ENCODE measurements at places on chromosomes 12 and 14.

DNA sequence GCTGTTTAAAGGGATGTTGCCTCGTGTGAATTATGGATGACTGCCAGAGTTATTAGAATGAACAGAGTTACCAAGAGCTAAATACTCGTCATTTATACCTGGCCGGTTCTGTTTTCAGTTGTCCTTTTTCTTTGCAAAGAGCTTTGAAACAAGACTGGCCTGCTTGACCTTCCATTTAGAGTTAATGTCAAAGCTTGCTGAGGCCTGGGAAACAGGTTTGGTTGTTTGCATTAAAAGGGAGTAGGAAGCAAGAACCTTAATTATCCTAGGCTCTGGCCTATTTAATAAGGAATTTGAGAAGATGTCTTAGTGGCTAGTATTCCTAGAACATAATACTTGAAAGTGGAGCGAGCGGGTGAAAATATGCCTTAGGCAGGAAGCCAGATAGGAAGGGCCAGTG lies 233.3 kb downstream of the CACNA1C start:
- no peaks in the 10 kb centered on the region for H3K36me3 ChIP-seq
- H3K4me1 ChIP-seq = no peaks in the 10 kb centered on the region
- peaks cover 48% of the 10 kb centered on the region for H3K27me3 ChIP-seq
- DNase-seq = no peak
- no peak overlapping the region for H3K4me3 ChIP-seq

GRCh38 chr12:109738878-109739665 lies 25.4 kb downstream of the FAM222A start:
- no peak overlapping the region for H3K4me3 ChIP-seq
- H3K27ac ChIP-seq = no peak overlapping the region
- no peaks in the 10 kb centered on the region for H3K4me1 ChIP-seq
- H3K36me3 ChIP-seq = no peaks in the 10 kb centered on the region
- peaks cover 51% of the 10 kb centered on the region for H3K27me3 ChIP-seq
- DNase-seq = peak; percentile 5

GRCh38 chr14:91875525-91876286 lies 8.4 kb upstream of the TC2N start:
- no peak overlapping the region for H3K4me3 ChIP-seq
- no peaks in the 10 kb centered on the region for H3K27me3 ChIP-seq
- H3K27ac ChIP-seq = peak overlapping the region; percentile 96
- no peak for DNase-seq
- peaks cover 3% of the 10 kb centered on the region for H3K36me3 ChIP-seq

GRCh38 chr12:121365416-121366062 lies 13.3 kb upstream of the ANAPC5 start:
- DNase-seq = no peak
- H3K27me3 ChIP-seq = peaks cover 42% of the 10 kb centered on the region
- H3K4me1 ChIP-seq = peaks cover 6% of the 10 kb centered on the region
- H3K4me3 ChIP-seq = no peak overlapping the region
- H3K36me3 ChIP-seq = no peaks in the 10 kb centered on the region

DNA sequence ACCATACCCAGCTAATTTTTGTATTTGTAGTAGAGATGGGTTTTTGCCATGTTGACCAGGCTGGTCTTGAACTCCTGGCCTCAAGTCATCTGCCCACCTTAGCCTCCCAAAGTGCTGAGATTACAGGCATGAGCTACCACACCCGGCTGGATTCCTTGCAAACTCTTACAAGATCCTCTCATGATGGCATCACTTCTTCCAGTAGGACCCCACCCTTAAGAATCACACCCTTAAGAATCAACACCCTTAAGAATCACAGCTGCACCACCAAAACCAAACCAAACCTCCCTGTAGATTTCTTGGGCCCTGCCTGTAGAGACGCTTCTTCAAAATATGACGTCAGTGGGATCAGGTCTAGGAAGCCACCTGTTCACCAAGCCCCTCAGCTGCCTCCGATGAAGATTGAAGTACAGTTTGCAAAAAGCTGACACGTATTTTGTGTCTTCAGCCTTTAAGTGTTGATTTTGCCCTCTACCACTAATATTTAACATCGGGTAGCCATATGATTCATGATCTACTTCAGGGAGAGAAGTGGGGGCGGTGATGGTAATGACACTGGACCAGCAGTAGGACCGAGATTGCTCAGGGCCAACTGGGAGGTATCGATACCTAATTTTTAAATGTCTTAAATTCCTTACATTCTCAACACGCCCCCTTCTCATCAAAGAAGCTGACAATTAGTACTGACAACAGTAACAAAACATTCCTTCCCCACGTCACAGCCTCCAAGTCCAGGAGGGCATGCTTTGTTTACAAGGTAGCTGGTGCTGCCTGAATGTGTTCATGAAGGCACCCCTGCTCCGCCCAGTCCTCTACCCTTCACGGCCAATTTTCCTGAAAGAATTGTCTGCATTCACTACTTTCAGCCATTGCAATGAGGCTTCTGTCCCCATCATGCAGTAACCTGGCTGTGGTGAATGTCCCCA lies 57.2 kb downstream of the ESRRB start:
- no peaks in the 10 kb centered on the region for H3K4me1 ChIP-seq
- H3K4me3 ChIP-seq = no peak overlapping the region
- H3K36me3 ChIP-seq = no peaks in the 10 kb centered on the region
- no peak overlapping the region for H3K27ac ChIP-seq
- no peak for DNase-seq
- peaks cover 14% of the 10 kb centered on the region for H3K27me3 ChIP-seq

GRCh38 chr14:53180272-53181221 lies 27.4 kb upstream of the DDHD1 start:
- H3K4me1 ChIP-seq = peaks cover 2% of the 10 kb centered on the region
- no peak for DNase-seq
- H3K27me3 ChIP-seq = peaks cover 10% of the 10 kb centered on the region
- no peak overlapping the region for H3K27ac ChIP-seq
- no peaks in the 10 kb centered on the region for H3K36me3 ChIP-seq

GRCh38 chr14:27528328-27528727 lies 930.5 kb upstream of the NOVA1 start:
- H3K4me1 ChIP-seq = no peaks in the 10 kb centered on the region
- H3K27me3 ChIP-seq = no peaks in the 10 kb centered on the region
- H3K27ac ChIP-seq = no peak overlapping the region

- H3K27me3 ChIP-seq = no peaks in the 10 kb centered on the region
- peak overlapping the region; percentile 40 for H3K4me3 ChIP-seq
- DNase-seq = peak; percentile 51
- peak overlapping the region; percentile 70 for H3K27ac ChIP-seq
- peaks cover 80% of the 10 kb centered on the region for H3K4me1 ChIP-seq
Observed at GRCh38 chr12:11765817-11766794, 116.6 kb downstream of the ETV6 start.

DNA sequence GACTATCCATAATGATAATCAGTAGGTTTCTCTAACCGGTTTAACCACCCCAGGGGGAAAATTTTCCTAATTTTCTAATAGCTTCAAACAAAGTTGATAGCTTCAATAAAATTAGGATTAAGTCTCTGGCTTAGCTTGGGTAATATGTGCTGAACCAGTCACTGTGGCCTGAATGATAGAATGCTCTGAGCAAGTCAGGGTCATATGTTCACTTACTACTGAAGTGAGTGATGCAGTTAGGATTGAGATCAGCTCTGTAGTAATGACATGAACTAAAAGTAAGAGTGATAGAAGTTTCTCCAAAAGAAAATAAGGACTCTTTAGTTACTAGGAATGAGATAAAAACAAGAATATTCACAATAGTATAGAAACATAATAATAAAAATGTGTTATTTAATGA lies 32.6 kb downstream of the ETNK1 start:
- DNase-seq = no peak
- no peaks in the 10 kb centered on the region for H3K27me3 ChIP-seq

DNA sequence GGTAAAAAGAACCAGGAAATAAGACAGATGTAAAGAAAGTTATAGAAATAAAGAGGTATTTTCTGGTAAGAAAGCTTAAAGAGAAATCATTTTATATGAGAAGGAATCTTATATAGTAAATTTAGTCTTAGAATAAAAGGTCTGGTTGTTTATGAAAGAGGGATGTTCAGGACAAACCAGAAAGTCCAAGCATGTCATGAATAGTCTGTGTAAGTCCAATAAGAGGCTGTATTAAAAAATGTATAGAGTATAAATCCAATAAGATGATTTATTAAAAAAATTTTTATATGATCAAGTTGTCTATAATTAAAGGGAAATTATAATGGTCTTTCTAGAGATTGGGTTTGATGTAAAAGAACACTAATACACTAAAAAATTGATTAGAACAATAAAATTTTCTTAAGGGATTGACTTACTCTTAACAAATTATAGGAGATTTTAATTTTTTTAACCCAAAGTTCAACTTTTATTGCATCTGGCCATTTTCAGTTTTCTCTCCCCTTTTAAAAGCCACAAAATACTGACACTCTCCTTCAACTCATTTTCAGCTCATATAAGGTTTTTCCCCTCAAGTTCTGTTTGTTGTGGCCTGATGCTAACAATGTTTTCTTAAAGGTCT lies 35.1 kb downstream of the ST8SIA1 start:
- no peak overlapping the region for H3K27ac ChIP-seq
- no peak for DNase-seq
- no peaks in the 10 kb centered on the region for H3K36me3 ChIP-seq
- H3K4me3 ChIP-seq = no peak overlapping the region
- no peaks in the 10 kb centered on the region for H3K27me3 ChIP-seq

- H3K36me3 ChIP-seq = peaks cover 16% of the 10 kb centered on the region
- no peak overlapping the region for H3K4me3 ChIP-seq
- no peak overlapping the region for H3K27ac ChIP-seq
- no peak for DNase-seq
- no peaks in the 10 kb centered on the region for H3K27me3 ChIP-seq
- H3K4me1 ChIP-seq = peaks cover 36% of the 10 kb centered on the region
Observed at GRCh38 chr12:12533238-12533829, 29.3 kb downstream of the DUSP16 start.

DNA sequence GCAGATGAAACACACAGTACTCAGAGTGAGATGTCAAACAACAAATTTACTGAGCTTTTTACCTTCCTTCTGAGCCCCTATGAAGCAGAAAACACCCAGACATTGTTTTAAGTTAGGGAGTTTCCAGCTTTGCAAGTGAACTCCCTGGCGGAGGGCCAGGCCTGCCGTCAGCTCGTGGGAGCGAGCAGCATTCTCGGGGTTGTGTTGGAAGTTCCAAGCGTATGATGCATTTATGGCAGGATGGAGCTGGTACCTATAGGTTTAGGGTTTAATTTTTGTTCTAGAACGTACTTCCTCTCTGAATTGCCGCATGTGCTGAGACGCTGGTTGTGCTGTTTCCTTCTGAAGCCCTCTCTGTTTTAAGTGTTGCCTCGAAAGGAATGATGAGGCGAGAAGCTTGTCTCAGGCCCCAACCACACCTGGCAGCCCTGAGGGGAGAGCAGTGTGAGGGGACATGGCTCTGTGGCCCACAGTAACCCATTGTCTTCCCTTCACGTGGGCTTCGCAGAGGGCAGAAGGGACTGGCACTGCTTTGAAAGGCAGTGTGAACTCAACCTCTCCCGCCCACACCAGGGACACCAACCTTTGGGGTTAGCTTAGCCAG lies 76.6 kb downstream of the SSPN start:
- H3K27me3 ChIP-seq = peaks cover 4% of the 10 kb centered on the region
- H3K36me3 ChIP-seq = no peaks in the 10 kb centered on the region
- no peak overlapping the region for H3K27ac ChIP-seq
- H3K4me3 ChIP-seq = no peak overlapping the region
- peaks cover 7% of the 10 kb centered on the region for H3K4me1 ChIP-seq

DNA sequence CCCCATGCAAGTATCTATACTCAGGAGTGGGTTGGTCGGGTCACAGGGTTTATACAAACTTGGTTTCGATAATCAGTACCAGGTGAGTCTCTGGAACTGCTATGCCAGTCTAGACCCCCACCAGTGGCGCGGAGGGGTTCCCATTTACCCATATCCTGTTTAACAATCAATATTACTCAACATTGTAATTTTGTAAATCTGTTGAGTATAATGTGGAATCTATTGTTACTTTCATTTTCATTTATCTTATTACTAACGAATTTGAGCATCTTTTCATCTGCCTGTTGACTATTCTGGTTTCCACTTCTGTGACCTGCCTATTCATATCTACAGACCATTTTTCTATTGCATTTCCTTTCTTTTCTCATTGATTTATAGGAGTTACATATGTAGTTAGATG lies 275.2 kb upstream of the CRY1 start:
- H3K36me3 ChIP-seq = peaks cover 6% of the 10 kb centered on the region
- H3K27ac ChIP-seq = peak overlapping the region; percentile 95
- peak; percentile 60 for DNase-seq
- H3K4me1 ChIP-seq = peaks cover 80% of the 10 kb centered on the region
- H3K27me3 ChIP-seq = no peaks in the 10 kb centered on the region

DNA sequence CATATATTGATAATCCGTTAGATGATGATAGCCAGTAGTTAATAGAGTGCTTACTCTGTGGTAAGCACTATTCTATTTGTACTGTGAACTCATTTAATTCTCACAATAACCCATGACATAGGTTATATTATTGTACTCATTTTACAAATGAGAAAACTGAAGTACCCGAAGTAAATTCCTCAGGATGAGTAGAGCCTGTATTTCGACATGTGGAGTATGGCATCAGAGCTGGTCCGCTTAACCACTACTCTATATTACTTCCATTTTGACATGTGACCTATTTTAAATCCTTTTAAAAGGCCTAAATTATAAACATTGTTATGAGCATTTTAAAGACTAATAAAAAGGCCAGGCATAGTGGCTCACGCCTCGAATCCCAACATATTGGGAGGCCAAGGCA lies 8.0 kb upstream of the RAP1B start:
- no peak overlapping the region for H3K27ac ChIP-seq
- DNase-seq = no peak
- peaks cover 37% of the 10 kb centered on the region for H3K4me1 ChIP-seq
- no peak overlapping the region for H3K4me3 ChIP-seq
- peaks cover 4% of the 10 kb centered on the region for H3K27me3 ChIP-seq

- no peak overlapping the region for H3K27ac ChIP-seq
- no peak overlapping the region for H3K4me3 ChIP-seq
- no peaks in the 10 kb centered on the region for H3K4me1 ChIP-seq
- peaks cover 42% of the 10 kb centered on the region for H3K27me3 ChIP-seq
- DNase-seq = no peak
Observed at GRCh38 chr12:52499806-52500560, 6.9 kb upstream of the KRT6A start.

GRCh38 chr12:80780746-80781145 lies 64.0 kb downstream of the MYF5 start:
- no peaks in the 10 kb centered on the region for H3K4me1 ChIP-seq
- H3K36me3 ChIP-seq = no peaks in the 10 kb centered on the region
- no peak overlapping the region for H3K27ac ChIP-seq
- H3K27me3 ChIP-seq = no peaks in the 10 kb centered on the region

All from activated naive CD4-positive, alpha-beta T cell treated with anti-CD3 and anti-CD28 coated beads, Interleukin-2, amount 10 ng/mL, durations not matched to agents 7 days and 5 days (primary cell).